ENCODE measurements at places on chromosomes 12 and 14. TPM values are rescaled to one million over a fixed set of nuclear protein-coding genes. Genes with fewer than 3 reads are reported as not detected.

DNA sequence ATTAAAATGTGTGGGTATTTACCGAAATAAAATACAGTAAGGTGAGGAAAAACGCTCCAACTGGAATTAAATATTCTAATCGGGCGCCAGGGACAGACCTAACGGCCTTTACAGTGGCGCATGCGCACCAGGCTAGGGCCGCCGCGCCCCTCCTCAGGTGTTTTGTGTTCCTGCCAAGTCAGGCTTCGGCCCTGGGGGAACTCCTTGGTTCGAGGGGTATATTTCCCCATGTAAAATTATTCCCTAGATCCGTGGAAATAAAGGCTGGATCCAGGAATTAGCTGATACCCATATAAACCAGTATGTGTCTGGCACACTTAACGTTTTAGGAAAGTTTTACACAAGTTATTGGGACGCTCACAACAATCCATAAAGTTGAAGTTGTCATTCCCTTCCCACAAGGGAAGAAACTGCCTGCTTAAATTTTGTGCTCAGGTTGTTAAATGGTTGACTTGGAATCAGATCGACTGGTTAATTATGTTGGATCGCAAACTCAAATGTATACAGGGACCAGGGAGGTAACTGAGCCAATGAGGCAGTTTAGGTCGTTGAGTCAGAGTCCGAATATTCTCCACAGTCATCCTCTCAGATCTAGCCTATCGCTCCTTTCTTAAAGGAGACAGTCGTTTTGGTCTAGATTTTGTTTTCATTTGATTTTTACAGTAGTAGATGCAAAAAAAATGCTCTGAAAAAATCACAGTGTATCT lies 621 bp upstream of the ANAPC7 start:
- peak; percentile 73 for DNase-seq

GRCh38 chr14:51018521-51018920 lies 74.2 kb upstream of the PYGL start:
- no peak for DNase-seq

DNA sequence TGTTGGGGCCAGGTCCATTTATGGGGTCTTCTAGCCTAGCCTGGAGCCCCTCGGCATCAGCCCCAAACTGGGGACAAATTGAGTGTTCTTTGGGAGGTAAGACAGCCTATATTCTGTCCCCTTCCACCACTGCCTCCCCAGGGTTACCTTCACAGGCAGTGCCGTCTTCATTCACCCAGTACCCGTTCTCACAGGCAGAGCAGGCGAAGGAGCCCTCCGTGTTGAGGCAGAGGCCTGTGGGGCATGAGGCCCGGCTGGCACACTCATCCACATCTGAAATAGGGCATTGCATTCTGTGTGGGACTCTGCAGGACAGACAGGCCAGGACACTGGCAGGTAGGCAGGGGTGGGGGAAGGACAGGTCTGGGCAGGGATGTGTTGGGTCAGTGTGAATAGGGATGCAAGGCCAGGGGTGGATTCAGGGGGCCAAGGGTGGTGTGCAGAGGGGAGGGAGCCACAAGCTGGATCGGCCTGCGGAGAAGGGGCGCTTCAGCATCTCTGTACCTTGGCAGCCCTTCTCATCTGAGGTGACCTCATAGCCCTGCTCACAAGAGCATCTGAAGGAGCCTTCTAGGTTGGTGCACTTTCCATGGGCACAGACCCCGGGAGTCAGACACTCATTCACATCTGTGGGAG lies 16.1 kb downstream of the ISCA2 start:
- no peak for DNase-seq

- no peak for DNase-seq
Measured at GRCh38 chr14:73888460-73888725, 1.7 kb downstream of the ZNF410 start.

- DNase-seq, result no peak
Measured at GRCh38 chr14:102178806-102179205, 39.1 kb downstream of the WDR20 start.

DNA sequence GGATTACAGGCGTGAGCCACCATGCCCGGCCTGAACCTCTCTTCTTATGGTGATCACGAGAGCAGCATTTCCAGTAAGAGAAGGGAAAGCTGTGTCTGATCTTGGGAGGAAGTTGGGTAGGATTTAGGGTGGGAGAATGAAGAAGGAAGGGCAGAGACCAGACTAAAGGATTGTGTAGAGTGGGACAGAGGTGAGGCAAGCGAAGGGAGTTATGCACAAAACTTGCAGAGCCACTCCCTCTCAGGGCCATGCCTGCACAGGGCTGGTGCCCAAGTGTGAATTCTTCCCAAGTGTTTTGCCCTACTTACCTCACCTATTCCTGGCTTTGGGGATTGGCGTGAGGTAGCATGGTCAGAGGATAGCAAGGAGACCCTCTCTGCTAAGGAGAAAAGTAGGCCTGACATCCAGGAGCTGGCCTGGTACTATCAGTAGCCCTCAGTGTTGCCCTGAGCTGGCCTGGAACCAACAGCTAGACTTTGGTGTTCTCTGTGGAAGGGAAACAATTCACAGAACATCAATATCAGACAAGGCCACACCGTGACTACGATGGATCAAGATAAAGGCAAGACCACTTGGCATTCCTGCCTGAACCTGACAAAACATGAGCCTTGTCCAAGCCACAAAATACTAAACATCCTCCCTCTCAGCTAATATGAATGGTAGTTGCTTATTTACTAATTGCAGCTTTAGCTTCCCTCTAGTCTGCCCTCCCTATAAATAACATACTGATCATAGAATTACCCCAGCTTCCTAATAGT lies 201.0 kb upstream of the AMIGO2 start:
- no peak for DNase-seq

- peak; percentile 50 for DNase-seq
Measured at GRCh38 chr12:12717586-12718380, 615 bp downstream of the CDKN1B start.

DNA sequence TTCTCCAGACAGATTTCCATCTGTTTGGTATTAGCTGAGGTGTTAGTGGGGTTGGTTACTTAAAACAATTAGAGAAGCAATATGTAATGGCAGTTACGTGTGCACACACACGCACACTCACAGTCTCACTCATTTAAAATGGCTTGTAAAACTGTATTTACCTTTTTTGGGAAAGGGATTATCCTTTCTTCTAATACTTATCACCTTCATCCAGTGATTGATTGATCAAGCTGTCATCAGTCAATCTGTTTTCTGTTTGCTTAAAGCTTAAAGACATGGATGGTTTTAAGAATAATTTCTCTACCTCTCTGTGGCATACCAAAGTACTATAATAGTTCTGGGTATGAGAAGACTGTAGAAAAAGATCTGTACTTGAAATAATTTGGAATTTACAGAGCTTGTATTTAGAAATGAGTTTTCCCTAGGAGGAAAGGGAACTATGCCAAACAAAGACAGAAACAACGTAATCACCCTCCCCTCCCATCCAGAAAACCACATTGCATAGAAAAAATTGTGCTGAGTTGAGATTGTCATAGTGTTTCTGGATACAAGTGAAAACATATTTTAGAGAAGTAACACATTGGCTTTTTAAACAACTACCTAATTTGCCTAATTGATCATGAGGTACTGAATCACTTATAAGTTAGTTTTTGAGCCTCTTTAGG lies 455.8 kb downstream of the PCNX1 start:
- DNase-seq, result peak; percentile 43

DNA sequence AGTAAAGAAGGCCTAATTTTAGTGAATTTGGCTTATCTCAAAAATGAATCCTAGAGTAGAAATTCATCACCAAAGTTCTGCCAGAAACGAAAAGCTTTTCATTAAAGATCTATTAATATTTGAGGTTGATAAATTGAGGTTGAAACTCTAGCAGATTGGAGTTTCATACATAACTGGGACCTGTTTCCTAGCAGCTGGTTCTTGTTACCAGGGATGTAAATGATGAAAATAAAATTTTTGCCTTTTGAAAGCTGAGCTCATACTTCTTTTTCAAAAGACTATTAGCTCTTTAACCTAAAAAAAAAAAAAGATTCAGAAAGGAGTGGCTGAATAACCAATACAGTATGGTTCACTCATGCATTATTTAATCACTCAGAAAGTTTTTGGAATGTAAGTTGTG lies 98.3 kb downstream of the PTGER2 start:
- no peak for DNase-seq

DNA sequence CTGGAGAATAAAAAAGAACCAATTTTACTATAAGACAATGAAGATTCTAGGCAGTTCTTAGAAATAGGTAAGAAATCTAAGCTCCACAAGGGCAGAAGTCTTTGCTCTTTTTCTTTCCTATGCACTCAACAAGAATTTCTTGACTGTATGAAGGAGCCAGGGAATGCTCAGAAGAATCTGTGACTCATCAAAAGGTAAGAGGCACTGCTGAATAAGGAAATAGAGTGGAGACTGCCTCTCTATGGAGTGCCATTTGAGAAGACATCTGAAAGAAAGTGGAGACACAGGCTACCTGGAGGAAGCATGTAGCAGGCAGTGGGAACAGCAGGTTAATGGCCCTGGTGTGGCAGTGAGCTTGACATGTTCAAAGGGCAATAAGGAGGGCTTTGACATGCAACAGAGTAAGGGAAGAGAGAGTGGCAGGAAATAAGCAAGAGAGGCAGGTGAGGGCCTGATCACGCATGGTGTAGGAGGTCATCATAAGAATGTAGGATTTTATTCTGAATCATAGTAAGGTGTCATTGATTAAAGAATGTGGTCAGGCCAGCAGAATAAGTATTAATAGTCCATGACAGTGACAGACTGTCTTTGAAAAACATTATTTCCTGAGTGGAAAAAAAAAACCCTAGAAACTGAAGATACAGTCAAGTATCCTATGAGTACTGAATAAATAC lies 446.7 kb upstream of the GARIN6 start:
- no peak for DNase-seq

DNA sequence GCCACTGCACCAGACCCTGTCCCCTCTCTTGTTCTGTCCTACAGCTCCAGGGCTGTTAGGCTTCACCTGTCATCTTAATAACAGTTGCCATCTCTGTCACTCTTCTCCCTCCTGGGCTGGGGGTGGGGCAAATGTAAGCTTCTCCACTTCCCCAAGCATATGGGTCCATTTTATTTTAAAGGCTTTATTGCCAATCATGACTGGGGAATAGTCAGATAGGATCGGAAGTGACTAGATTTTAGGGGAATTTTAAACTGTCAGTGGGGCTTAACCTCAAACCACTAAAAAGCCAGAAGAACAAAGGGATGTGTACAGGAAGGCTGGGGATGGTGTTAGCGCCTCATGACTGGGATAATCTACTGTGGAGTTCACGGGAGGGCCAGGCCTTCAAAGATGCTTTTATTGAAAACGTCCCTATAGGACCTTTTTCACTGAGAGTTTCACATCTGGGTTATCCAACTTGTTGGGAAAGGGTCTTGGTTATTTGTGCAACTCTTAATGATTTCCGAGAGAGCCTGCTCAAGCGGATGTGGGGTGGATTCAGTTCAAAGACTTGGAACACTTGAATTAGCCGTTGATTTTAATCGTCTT lies 41.6 kb downstream of the CHST11 start:
- no peak for DNase-seq

The FBXO33 gene
- 11.8 TPM for total RNA-seq

The GALNT16 gene
- under 0.01 TPM for total RNA-seq

The PTCSC3 gene
- not detected for total RNA-seq
